ELF-1 (cell line): ENCODE measurements at places on chromosomes 2 and 18.

DNA sequence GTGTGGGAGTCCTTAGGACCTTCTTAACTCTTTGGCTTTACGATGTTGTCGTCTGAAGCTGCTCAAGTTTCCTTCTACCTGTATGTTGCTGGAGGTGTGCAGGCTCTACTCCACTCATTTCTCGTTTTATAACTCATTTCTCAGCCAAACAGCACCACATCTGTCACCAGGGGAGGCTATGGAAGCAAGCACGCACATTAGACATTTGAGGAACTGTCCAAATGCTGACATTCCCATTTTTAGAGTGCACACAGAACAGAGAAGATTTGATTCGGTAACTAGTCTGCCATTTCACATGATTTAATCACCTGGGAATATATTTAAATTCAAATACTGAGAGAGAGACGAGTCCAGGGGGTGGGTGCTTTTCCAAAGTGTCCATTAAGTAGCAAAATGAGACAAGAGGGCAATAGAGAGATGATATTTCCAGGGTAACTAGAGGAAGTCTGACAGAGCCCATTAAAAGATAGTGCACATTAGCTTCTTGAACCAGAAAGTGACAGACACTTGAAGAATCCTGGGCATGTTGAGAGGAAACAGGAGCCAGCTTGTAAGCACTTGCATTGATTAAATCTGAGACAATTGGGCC, 793.3 kb downstream of the TDRD15 start:
- DNase-seq = no peak

- DNase-seq = no peak
Measured at GRCh38 chr2:175008009-175008408, 2.8 kb upstream of the CHN1 start.

- DNase-seq = peak; percentile 82
Measured at GRCh38 chr2:197786010-197786877, 1.1 kb upstream of the BOLL start.

GRCh38 chr2:81283081-81283480, 978.5 kb upstream of the LRRTM1 start:
- DNase-seq = no peak

GRCh38 chr18:11369556-11369955, 220.2 kb upstream of the PIEZO2 start:
- no peak for DNase-seq

DNA sequence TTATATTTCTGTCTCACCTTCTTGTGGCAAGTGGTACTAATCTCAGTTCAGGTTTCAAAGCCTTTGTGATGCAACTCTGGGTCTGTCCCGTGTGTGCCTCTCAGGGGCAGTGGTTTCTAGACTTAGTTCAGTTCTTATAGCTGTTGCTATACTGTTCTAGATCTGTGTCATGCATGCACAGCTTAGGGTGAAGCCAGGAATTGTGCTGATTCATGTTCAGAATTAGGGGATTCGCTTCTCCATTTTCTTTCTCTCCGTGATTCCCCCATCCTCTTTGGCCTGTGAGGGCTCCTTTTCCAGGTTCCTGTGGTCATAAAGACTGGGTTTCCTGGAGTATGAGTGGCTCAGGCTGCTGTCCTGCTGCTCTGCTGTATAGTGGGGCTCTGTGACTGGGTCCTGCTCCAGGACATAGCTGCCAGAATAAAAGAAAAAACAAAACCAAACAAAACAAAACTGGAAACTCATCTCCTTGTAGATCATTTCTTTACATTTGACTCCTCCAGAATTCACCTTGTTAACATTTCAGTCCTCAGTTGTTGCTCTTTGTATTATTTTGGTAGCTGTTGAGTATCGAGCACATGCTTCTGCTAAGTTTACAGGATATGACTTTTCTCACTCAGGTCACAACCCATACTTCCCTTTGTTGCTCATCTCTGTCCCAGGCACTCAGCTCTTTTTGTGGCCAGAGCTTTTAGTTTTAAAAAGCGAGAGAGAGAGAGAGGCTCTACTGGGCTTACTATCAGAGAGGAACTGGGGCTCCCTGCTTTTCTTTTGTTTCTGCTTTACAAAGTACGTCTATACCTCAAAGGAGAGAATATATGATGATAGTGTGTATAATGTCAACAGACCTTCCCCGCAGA, 34.2 kb downstream of the CERS6 start:
- peak; percentile 26 for DNase-seq

- no peak for DNase-seq
Measured at GRCh38 chr2:53829273-53829979, 30.3 kb downstream of the GPR75 start.

GRCh38 chr18:58988600-58988999, 123.9 kb downstream of the ZNF532 start:
- DNase-seq = no peak

- peak; percentile 37 for DNase-seq
Measured at GRCh38 chr2:9897331-9897737, 54.1 kb downstream of the TAF1B start.

DNA sequence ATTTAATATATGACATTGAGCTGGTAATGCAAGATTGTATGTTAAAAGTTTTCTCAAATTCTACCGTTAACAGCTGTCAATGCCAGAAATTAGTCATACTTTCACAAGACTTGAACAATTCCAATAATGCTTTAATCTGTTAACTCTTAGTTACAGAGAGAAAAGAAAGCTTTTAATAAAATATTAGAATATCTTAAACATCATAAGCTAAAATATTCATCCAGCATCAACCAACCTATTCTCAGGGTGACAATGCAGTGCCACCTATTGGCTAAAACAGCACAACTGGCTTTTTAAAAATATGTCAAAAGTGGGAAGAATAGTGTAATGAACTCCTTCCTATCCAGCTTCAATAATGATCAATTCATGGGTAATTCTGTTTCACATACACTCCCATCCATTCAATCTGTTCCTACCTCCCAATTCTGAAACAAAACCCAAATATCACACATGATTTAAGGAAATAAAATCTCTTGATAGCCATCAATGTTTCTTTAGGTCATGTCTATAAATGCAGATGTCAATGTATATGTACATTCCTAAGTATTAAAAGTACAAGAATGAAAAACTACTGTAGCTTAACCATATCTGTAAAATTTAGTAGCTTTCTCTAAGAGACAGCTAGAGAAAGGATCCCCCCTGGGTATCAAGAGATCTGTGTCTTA, 79.8 kb upstream of the CCDC141 start:
- DNase-seq = no peak

GRCh38 chr18:44637210-44638033, 43.3 kb upstream of the SETBP1 start:
- no peak for DNase-seq

DNA sequence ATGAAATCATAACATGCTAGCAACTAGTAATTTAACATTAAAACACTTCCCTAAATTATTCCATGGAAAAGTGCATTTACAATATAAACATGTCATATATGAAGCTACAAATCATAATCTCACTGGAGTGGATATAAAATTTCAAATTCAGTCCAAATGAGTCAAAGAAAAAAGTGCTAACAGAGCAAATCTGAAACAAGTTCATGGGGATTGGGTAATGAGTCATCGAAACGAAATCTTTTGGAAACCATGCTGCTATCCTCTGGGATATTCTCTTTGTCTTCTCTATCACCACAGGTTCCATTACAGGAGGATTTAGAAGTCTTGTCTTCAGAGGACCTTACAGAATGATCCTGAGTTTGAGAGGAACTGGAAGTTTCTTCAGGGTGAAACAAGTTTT, 34.1 kb downstream of the STK17B start:
- no peak for DNase-seq

DNA sequence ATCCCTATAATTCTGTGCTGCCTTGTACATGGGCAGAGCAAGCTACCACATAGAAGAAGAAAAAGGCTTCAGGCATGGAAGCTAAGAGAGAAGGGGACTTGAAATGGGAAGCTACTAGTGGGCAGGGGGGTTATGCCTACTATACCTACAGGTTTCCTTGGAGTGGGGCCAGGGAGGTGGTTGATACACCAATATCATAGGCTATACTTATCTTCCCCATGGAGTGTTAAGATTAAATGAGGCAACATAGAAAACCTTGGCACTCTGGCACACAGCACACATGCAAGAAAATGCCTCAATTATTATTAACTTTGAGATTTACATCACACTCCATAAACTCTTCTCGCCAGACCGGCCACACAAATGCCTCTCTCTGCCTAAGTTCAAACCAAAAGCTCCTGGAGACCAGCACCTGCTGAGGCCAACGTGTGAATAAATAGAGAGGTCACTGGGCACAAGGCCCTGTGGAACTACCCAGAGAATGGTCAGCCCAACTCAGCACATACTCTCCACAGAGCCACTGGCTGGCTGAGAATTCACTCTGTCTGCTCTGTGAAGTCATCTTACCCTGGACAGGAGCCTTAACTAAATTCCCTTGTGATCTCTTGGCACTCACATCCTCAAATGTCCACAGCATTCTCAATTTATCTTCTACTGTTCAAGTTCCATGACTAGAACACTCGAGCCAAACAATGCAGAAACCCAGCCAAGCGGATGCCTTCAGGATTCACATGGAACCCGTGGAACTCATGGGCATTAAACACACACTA, 498.7 kb downstream of the BCL11A start:
- no peak for DNase-seq

- no peak for DNase-seq
Measured at GRCh38 chr2:26465266-26465925, 12.5 kb downstream of the OTOF start.
